ENCODE measurements at places on chromosomes 1 and 21. TPM values are rescaled to one million over a fixed set of nuclear protein-coding genes. Genes with fewer than 3 reads are reported as not detected.
A peak's percentile ranks its signal among the peaks of the same experiment; 100 is the strongest.

CHI3L1 gene
- polyA plus RNA-seq: 4.7 TPM

CDA gene
- polyA plus RNA-seq: 5.1 TPM

SPRR3 gene
- 0.65 TPM for polyA plus RNA-seq

OR2G6 gene
- polyA plus RNA-seq: not detected

FCMR gene
- 6.1 TPM for polyA plus RNA-seq

GRHL3 gene
- 7.6 TPM for polyA plus RNA-seq

TNFRSF14 gene
- 75.5 TPM for polyA plus RNA-seq

GRCh38 chr1:234917495-234918180 is 211.0 kb downstream of the TOMM20 start:
- DNase-seq: no peak

- no peak for DNase-seq
These were observed 2.1 kb upstream of the GFI1 start for GRCh38 chr1:92488832-92489231.

DNA sequence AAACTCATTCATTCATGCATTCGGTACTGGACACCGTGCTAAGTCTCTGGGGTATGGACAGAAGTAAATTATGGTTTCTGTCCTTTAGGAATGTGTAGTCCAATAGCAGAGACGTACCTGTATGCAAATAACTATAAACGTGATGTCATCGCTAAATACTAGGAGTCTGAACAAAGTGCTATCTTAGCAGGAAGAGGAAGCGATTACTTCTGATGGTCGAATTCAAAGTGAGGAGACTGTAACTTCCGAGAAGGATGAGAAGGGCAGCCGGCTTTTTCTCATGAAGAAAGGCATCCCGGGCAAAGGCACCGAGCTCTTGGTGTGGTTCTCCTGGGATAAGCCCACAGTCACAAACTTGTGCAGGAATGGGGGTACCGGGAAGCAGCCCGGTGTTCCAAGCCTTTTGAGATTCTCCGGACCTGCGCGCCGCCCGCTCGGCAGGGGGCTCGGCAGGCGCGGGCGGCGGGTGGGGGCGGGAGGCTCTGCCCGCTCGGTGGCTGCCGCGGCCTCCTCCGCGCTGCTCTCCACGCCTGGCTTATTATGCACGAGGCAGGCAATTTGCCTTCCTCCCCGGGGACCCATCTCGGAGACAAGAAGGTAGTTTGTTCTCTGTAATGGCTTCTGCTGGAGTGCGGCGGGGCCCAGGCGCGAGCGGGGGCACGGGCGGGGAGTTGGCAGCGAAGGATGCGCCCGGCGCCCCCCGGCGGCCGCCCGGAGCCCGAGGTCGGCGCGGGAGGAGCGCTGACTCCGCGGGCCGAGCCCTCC is 67.5 kb upstream of the CD1D start:
- DNase-seq: no peak

- peak; percentile 66 for DNase-seq
These were observed 89.6 kb upstream of the EDN2 start for GRCh38 chr1:41573785-41574713.

DNA sequence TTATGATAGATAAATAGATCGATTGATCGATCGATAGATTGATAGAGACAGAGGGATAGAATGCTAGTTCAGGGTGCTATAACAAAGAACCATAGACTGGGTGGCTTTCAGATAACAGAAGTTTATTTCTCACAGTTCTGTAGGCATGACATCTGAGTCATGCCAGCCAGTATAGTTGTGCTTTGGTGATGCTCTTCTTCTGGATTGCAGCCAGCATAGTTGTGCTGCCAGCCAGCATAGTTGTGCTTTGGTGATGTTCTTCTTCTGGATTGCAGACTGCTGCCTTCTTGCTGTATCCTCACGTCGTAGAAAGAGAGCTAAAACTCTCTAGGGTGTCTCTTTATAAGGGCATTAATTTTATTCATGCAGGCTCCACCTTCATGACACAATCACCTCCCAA is 860.8 kb downstream of the BRINP3 start:
- DNase-seq: no peak

DNA sequence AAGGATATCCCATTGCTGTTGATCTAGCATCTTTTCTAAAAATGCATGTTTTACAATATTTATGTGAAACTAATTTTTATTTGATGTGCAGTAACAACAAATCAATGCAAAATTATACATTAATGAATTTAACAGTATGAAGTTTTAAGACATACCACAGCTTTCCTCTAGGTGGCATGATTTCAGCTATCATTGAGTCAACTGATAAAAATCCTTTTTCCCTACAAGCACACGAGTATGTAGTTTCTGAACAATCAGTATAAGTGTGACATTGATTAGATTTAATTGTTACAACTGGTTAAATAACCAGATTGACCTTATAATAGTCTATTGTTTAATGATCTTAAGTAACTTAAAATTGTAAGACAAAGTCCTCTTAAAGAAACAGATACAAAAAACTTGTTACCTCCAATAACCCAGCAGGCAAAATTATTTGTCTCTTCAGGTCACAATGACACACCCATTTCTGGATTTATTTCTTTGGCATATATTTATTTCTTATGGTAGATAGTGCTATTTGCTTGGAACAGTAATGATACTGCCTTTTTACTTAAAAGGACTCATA is 5.8 kb upstream of the TGFB2 start:
- DNase-seq: no peak

DNA sequence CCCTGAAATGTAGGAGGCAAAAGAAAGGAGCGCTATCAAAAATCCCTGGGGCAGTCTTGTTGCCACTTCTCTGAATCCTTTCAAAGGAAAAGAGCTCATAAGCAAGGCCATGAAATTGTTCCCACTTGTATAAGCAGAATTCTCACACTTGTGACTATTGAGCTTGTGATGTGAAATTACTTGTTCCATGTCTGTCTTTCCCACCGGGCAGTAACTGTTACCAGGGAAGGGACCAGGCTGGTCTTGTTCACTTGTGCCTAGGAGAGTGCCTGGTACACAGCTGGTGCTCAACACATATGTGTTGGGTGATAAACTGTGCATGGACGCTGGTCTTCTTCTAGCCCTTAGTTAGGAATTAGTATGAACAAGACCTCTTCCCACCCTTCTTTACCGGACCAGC is 150.6 kb downstream of the CDC7 start:
- DNase-seq: no peak

DNA sequence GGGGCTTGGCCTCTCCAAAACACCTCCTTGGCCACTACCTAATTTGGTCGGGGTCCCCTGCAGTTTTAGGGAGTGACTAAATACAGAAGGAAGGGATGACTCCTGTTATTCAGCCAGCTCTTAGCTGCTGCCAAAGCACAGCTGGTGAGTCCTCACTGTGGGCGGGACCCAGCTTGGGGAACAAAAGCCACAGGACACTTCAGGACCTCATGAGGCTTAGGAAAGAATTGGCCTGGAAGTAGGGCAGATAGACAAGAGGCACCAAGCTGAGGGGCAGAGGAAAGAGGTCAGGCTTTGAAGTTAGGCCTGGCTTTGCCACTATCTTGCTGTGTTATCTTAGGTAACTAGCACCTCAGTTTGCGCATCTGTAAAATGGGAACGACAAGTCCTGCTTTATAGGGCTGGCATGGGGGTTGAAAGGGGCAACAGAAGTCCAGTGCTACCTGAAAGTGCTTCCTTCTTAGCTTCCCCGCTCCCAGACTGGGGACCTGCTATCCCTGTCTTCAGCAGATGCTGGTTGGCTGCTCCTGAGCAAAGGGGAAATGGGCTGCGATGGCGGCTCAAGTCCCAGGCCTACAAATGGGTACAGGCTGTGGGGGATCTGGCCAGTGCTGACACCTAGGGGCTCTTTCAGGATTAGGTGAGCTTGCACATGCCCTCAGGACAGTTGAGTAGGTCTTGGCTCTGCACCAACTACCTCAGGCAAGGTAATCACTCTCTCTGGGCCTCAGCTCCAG is 15.7 kb downstream of the IFI6 start:
- DNase-seq: no peak

- DNase-seq: no peak
These were observed 50.7 kb upstream of the H6PD start for GRCh38 chr1:9183898-9184297.

DNA sequence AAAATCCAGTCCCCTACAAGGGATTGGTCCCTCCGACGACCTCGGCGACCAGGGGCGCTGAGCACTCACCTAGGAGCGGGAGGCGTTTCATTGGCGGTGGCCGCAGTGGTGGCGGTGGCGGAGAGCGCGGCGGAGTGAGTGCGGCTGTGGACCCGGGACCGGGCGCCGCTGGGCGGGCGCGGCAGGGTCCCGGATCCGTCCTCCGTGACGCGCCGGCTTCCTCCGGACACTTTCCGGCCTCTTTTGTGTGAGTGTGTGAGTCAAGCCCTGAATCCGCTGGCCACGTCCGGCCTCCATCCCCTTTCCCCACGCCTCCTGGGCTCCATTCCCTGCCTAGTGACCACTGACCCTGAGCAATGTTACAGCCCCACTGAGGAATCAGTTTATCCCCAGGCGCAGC is at the start of gene ADGRL4:
Gene ADGRL4 (minus strand): TSS at position 167 of the 400 bp plus-strand sequence. CDS start 76 bp downstream, at position 91.
- no peak for DNase-seq

DNA sequence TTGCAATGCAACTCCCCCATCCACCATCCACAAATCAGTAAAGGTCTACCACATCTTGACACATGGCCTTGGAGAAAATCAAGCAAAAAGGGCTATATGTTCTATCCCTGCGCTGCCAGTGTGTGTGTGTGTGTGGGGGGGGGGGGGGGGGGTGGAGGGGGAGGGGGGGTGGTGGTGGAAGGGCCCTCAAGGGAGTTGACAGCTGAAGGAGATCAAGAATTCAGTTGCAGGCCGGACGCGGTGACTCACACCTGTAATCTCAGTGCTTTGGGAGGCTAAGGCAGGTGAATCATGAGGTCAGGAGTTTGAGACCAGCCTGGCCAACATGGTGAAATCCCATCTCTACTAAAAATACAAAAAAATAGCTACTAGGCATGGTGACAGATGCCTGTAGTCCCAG is 37.6 kb upstream of the CLIC4 start:
- DNase-seq: no peak
